ENCODE measurements at places on chromosomes 3 and 15. TPM values are rescaled to one million over a fixed set of nuclear protein-coding genes. Genes with fewer than 3 reads are reported as not detected.

Gene EPB42
- total RNA-seq: not detected

Gene SERPINI1
- 27.2 TPM for total RNA-seq

Gene UPK1B
- 49.2 TPM for total RNA-seq

Gene VPS39
- 76.8 TPM for total RNA-seq

Gene OIP5
- total RNA-seq: 15.8 TPM

Gene PIK3CA
- total RNA-seq: 17.6 TPM

Gene CYP8B1
- total RNA-seq: not detected

Gene ATP13A4
- 10.2 TPM for total RNA-seq

- no peaks in the 10 kb centered on the region for H3K4me1 ChIP-seq
- no peaks in the 10 kb centered on the region for H3K36me3 ChIP-seq
- H3K4me3 ChIP-seq: no peak overlapping the region
- DNase-seq: no peak
- no peak overlapping the region for H3K27ac ChIP-seq
- no peaks in the 10 kb centered on the region for H3K27me3 ChIP-seq
These were observed 40.1 kb upstream of the PDCD6IP start for GRCh38 chr3:33758281-33758680.

DNA sequence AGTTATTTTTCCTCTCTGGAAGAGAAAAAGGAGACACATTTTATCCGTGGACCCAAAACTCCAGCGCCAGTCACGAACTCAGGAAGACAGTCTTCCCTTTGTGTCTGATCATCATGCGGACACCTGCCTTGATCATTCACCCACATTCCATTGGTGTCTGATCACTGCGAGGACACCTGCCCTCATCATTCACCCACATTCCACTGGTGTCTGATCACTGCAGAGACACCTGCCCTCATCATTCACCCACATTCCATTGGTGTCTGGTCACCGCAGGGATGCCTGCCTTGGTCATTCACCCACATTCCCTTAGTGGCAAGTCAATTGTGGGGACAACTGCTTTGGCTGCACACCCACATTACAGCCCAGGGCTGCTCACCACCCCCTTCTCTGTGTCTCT lies 148.9 kb downstream of the ROBO1 start:
- DNase-seq: no peak
- H3K27ac ChIP-seq: no peak overlapping the region
- no peaks in the 10 kb centered on the region for H3K4me1 ChIP-seq
- H3K36me3 ChIP-seq: peaks cover 19% of the 10 kb centered on the region

DNA sequence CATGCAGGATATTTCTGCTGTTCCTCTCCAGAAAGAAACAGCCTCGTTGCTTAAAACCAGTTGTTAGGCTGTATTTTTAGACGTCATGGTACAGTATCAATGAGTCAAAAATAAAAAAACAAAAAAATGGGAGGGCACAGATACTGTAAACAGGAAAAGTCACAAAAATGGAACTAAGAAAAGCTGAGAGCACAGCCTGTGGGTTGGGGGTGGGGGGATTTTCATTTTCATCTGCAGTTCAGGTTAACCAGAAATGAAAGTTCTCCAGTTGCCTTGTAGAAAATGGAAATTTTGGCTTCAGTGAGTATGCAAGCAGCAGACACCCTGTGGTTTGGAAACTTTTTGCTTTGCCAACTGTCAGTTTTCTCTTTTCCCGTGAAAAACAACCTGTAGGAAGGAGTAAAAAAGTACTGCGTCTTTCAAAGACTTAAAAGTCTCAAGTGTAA lies 59.0 kb downstream of the FRMD4B start:
- no peak overlapping the region for H3K27ac ChIP-seq

- H3K4me1 ChIP-seq: no peaks in the 10 kb centered on the region
- DNase-seq: no peak
- H3K4me3 ChIP-seq: no peak overlapping the region
- H3K27ac ChIP-seq: no peak overlapping the region
- H3K27me3 ChIP-seq: peaks cover 23% of the 10 kb centered on the region
These were observed 3.2 kb upstream of the GABRR3 start for GRCh38 chr3:98038286-98038685.

DNA sequence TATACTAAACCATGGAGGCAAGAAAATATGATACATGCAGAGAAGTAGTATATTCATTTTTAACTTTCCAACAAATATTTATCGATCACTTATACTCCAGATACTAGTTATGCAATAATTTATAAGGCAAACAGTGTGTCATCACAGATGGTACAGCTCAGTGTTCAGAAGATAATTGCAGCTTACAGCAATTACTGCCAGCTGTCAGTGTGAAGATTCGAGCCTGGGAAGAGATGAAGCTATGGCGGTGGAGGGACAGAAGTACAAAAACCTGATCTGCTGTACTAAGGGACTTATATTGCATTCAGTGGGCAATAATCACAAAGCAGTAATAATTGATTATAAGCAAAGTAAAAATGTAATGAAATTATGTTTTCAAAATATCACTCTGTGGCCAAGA lies 170.6 kb upstream of the EPHA3 start:
- no peak overlapping the region for H3K4me3 ChIP-seq
- no peaks in the 10 kb centered on the region for H3K4me1 ChIP-seq
- no peaks in the 10 kb centered on the region for H3K36me3 ChIP-seq
- H3K27ac ChIP-seq: no peak overlapping the region
- no peaks in the 10 kb centered on the region for H3K27me3 ChIP-seq
- no peak for DNase-seq

DNA sequence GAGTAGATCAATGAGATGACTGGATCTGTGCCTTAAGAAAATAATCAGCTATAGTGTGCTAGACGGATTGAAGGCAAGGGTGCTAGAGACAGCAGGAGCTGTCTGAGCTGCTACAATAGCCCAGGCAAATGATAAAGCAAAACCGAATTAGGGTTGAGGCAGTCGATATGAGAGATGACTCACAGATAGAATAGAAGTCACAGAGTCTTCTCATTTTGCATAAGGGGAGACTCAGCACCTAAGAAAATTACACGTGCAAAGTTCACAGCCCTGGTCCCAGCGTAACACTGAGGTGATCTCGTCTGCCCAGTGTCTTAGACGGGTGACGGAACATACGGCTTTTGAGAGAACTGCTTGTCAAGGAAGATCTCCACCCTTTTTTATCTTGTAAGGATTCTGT lies 11.6 kb downstream of the LPP start:
- peak overlapping the region; percentile 1 for H3K27ac ChIP-seq
- no peak overlapping the region for H3K4me3 ChIP-seq
- H3K27me3 ChIP-seq: no peaks in the 10 kb centered on the region
- peaks cover 37% of the 10 kb centered on the region for H3K4me1 ChIP-seq

- DNase-seq: no peak
- no peaks in the 10 kb centered on the region for H3K36me3 ChIP-seq
- H3K27ac ChIP-seq: no peak overlapping the region
- peaks cover 7% of the 10 kb centered on the region for H3K4me1 ChIP-seq
These were observed 631.0 kb upstream of the GRM7 start for GRCh38 chr3:6229778-6230410.

DNA sequence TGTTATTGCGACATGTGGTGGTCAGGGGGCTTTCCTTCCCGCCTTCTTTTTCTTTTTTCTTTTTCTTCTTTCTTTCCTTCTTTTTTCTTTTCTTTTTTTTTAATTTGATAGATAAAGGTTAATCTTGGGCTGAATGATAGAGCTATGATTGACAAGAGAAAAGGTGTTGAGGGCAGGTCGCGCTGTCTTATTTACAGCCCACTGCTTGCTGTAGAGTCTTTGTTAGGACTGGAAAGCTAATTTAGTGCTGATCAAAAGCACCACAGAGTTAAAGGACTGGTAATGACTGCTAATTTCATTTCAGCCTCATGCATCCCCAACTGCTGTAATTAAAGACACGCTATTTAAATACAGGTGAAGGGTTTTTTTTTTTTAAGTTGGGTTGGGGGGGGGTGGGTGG lies 10.6 kb upstream of the SOX2 start:
- H3K4me3 ChIP-seq: peak overlapping the region; percentile 26
- H3K27me3 ChIP-seq: peaks cover 90% of the 10 kb centered on the region
- H3K4me1 ChIP-seq: peaks cover 19% of the 10 kb centered on the region
- no peak for DNase-seq

DNA sequence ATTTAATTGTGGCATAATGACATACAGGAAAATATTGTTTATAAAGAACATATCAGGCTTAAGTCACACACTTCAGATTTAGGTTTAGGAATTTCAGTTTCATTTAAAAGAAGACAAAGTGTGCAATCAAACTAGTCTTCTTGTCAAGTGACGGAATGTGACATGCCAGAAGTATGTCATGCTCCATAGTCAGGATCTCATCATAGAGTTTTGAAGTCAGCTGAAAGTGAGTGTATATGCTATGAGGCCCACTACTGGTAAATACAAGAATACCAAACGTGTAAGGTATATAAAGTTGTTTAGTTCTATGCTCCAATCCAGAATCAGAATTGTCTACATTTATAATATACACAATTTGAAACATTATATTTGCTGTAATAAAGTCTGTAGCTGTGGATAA lies 988.4 kb downstream of the TBL1XR1 start:
- no peak for DNase-seq
- H3K4me3 ChIP-seq: no peak overlapping the region
- no peak overlapping the region for H3K27ac ChIP-seq
- H3K4me1 ChIP-seq: no peaks in the 10 kb centered on the region
- no peaks in the 10 kb centered on the region for H3K36me3 ChIP-seq
- H3K27me3 ChIP-seq: no peaks in the 10 kb centered on the region

GRCh38 chr3:52017586-52017985 lies 21.9 kb upstream of the RPL29 start:
- no peaks in the 10 kb centered on the region for H3K36me3 ChIP-seq
- H3K4me3 ChIP-seq: no peak overlapping the region
- peaks cover 22% of the 10 kb centered on the region for H3K4me1 ChIP-seq
- DNase-seq: no peak

DNA sequence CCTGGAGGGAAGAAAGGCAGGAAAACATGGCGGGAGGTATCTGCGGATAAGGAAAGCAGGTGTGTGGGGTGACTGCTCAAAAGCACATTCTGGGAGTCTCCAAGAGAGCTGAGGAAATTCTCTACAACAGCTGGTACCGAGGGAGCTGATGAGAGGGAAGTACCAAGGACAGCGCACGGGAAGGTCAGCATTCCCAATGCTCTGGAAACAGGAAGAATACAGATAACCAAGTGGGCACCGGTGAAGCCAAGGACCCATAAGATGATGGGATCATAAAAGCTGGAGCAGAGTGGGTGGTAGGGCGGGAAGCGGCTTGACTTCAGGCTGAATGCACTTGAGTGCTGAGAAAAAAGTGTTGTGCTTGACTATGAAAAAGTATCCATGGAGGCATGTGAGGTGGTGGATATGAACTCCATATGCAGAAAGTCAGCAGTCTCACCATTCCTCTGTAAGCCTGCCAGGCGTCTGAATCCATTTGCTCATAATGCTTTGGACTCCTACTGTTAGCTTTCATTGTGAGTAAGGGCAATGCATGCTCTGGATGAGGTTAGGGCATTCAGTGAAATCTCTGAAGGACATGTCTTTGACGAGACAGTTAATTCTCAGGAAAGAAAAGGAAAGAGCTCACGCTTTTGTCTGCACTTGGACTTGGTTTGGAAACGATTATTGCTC lies 215.5 kb downstream of the NR1D2 start:
- DNase-seq: no peak
- no peaks in the 10 kb centered on the region for H3K27me3 ChIP-seq
- H3K27ac ChIP-seq: no peak overlapping the region
- H3K4me1 ChIP-seq: peaks cover 20% of the 10 kb centered on the region
- no peak overlapping the region for H3K4me3 ChIP-seq

DNA sequence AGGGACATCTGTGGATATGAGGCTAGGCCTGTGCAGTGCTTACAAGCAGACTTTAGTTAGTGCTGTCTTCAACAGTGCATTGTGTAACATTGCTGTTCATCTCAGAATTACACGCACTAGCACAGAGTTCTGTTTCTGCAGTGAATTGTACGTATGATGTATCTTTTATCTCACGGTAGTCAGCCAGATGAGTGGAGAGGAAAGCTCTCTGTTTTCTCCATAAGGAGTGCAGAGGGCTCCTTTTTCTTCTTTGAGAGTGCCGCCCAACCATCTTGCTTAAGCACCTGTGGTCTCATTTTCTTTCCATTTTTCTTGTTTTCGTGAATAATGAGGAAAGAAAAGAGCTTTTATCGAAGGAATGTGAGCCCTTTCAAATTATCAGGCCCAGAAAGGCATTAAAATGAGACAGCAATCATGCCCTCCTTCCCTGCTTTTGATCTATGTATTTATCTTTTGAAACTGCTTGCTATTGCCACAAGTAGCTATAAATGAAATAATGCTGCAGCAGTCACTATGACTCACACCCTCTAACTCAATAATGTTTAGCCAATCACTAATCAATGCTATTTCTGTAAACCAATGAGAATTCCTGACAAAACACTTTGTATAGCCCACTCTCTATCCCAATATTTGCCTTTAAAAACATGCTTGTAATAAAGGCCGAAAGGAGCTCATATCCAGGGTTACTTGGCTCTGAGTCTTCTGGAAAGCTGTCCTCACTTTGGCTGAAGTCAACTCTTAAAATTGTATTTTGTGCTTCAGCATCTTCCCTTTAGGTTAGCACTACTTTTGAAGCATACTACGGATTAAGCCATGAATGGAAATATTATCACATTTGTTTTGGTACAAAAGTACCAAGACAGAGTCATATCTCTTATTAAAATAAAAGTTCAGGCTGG lies 226.0 kb upstream of the P2RY1 start:
- peaks cover 12% of the 10 kb centered on the region for H3K4me1 ChIP-seq
- H3K27me3 ChIP-seq: no peaks in the 10 kb centered on the region
- no peak for DNase-seq
- no peak overlapping the region for H3K4me3 ChIP-seq
- no peaks in the 10 kb centered on the region for H3K36me3 ChIP-seq

DNA sequence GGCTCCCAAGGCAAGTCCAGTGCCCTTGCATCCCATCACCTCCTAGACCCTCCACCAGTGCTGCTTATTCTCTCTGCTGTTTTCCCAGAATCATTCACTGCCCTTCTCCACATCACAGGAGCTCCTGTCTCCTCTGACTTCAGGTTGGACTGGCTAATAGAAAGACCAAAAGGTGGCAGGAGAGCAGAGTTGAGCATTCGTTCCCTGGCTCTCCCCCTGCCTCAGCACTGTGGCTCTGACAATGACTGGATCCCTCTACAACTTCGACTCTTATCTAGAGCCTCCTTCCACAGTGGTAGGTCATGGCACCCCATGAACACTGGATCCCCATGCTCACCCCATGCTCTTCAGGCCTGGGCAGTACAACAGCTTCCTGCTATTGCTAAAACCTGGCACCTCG lies 243.6 kb downstream of the LRRN1 start:
- H3K4me3 ChIP-seq: no peak overlapping the region
- no peak overlapping the region for H3K27ac ChIP-seq
- H3K4me1 ChIP-seq: no peaks in the 10 kb centered on the region
- DNase-seq: no peak

GRCh38 chr3:65466300-65466988 lies 572.3 kb downstream of the MAGI1 start:
- no peak overlapping the region for H3K4me3 ChIP-seq
- H3K27me3 ChIP-seq: no peaks in the 10 kb centered on the region
- H3K36me3 ChIP-seq: peaks cover 23% of the 10 kb centered on the region
- H3K4me1 ChIP-seq: no peaks in the 10 kb centered on the region
- H3K27ac ChIP-seq: no peak overlapping the region
- DNase-seq: no peak

- H3K36me3 ChIP-seq: no peaks in the 10 kb centered on the region
- H3K4me3 ChIP-seq: no peak overlapping the region
- no peak overlapping the region for H3K27ac ChIP-seq
- DNase-seq: no peak
- H3K27me3 ChIP-seq: peaks cover 3% of the 10 kb centered on the region
- peaks cover 4% of the 10 kb centered on the region for H3K4me1 ChIP-seq
These were observed 281.3 kb downstream of the CLSTN2 start for GRCh38 chr3:140216249-140216648.
